Amygdala (tissue), 56 donors: ENCODE measurements at places on chromosomes 13 and 19.
A peak's percentile ranks its signal among the peaks of the same experiment; 100 is the strongest.

GRCh38 chr13:60655256-60655655 lies 258.2 kb downstream of the TDRD3 start:
- no peak for DNase-seq

- peak; percentile 67 for DNase-seq
Measured at GRCh38 chr19:54470991-54471782, 1.9 kb downstream of the CDC42EP5 start.

- DNase-seq, result no peak
Measured at GRCh38 chr13:108526286-108526685, 103.1 kb upstream of the MYO16 start.

DNA sequence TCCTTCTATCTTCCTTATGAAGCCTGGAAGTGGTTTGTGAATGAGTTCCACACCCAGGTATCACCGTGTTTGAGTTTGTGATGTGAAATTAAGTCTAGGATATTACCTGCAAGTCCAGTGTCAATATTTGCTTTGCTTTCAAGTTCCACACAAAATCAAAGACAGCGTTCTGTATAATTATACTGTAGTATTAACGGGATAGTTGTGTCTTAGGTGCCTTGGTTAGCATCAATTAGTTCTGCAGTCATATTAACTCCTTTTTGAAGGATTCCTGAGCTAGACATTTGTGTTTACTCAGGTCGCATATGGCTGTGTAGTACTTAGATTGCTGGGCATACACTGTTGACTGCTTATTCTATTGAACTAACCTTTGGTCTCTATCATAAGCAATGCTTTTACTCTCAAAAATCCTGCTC lies 54.4 kb downstream of the ERCC5 start:
- DNase-seq, result no peak

- DNase-seq, result peak; percentile 26
Measured at GRCh38 chr13:97359181-97360057, 74.5 kb upstream of the RAP2A start.
